ENCODE measurements at places on chromosomes 4 and X.

DNA sequence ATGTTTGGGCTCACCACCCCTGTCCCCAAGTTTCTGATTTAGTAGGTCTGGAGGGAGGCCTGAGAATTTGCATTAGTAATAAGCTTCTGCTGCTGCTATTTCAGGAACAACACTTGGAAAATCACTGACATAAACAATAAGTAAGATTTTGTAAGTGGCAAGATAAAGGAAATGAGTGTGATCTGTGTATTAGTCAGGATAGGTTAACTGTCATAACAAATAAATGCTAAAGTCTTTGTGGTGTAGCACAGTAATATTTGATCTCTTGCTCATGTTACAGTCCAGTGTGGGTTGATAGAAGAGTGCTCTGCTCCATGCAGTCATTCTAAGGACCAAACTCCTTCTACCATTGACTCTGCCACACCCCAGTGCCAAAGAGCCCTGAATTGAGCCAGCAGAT, 67.0 kb downstream of the NHS start:
- DNase-seq, result no peak

GRCh38 chr4:25552580-25553271, 102.9 kb upstream of the SLC34A2 start:
- DNase-seq, result no peak

DNA sequence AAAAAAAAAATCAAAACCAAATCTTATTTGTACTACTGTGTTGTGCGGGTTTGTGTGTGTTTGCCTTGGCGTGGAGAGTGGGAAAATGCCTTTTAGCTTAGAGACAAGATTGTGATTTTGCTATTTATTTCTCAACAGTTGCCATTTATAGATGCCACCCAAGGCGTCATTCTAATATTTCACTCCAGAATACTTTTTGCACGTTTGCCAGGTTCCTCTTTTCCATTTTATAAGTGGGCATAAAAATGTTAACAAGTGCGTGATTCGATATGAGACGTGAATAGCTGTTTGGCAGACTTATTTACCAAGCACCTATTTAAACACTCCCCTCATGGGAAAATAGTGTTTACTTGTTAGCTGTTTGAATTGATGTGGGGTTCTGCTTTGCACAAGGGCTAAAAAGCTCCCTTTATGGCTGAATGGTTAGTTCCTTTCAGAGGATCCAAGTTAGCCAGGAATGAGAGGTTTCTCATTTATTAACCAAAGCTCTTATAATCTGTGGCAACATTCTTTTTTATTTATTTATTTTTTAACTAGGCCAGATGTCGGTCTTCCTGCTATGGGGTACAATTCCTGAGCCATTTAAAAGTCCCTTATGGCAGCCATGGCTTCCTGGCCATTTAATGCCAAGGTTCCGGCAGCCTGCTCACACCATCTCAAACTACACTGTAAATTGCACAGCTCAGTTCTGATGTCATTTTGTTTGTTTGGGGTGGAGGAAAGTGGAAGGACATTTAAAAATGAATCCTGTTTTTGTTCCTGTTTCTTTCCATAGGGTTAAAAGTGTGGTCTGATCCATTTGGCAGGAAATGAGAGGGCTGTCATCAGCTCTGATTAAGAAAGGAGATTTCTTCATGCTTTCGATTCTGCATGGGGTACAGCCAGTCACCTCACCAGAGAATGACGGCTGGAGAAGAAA, 14.6 kb downstream of the SMIM20 start:
- DNase-seq, result peak; percentile 92

DNA sequence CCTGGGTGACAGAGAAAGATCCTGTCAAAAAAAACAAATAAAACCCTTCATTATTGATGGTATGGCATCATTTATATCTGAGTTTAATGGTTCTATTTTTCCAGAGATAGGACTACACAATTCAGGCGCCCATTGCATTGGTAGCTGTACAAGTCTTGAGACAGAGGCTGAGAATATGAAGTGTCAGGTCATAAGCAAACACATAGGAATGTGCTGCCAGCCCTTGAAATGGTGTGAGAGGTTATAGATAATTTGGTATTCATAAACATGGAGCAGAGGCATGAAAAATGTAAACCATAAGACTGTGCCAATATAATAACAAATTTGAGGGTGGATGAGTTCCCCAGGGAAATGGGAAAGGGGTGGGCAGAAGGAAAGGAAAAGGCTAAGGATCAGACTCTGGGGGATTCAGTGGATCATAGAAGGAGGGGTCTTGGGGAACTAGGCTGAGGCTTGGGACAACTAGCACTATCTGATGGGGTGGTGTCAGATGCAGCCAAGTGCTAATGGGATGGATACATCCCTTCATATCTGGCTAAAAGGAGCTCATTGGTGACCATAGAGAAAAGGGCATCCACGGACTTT, 50.8 kb downstream of the MAOA start:
- DNase-seq, result no peak

- no peak for DNase-seq
Measured at GRCh38 chr4:91751961-91752360, 551.8 kb upstream of the GRID2 start.

GRCh38 chr4:103011378-103012025, 8.0 kb downstream of the SLC9B1 start:
- DNase-seq, result no peak

- DNase-seq, result no peak
Measured at GRCh38 chrX:109874548-109874947, 128.4 kb upstream of the TMEM164 start.

DNA sequence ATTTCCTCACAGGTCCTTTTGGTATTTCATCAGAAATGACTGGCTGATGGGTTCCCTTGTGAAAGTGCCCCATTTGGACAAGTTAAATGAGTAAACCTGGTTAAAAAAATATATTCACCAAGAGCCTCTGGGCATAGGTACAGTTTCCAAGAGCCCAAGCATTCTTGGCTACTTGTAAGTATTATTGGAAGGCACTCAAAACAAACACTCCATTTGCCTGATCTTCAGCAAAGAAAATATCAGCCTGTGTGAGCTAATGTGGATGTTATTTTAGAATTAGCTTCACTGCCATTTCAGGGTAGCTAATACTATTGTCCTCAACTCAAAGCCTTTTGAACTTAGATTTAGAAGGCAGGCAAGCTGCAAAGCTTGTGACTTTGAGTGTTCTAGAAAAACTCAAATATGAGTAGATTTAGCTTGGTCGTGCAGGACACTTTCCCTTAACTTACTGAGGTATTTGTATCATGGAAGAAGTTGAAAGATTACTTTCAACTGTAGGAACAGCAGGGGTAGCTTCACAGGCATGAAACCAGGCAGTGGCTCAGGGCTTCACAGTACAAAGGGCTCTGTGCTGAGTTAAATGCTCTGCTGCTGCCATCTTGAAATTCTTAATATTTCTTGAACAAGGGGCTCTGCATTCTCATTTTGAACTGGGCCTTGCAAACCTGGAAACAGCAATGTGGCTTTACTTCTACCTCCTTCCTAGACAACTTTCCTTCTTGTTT, 177.2 kb downstream of the AMELX start:
- DNase-seq, result no peak

- no peak for DNase-seq
Measured at GRCh38 chrX:139750390-139750789, 42.4 kb upstream of the MCF2 start.

- no peak for DNase-seq
Measured at GRCh38 chr4:128686032-128686465, 123.5 kb upstream of the JADE1 start.

Measured in NCI-H2081 treated with DMSO at 0.1 percent for 48 hours (cell line).